ENCODE measurements at places on chromosomes 4 and X.

DNA sequence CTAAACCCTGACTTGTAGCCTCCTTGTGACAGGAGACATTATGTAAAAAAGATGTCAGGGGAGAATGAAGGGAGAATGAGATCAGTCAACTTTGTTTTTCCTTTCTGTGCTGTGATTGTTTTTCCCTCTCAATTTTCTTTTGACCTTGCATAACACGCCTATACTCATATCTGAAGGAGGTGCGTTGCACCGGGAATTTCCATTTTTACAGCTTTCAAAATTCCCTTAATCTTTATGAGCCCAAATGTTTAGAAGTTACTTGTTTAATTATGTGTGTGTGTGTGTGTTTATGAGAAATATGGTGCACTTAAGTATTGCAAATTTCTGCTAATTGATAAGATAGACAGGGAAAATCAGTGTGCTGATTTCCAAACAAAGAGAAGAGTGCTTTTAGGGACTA is 21.6 kb downstream of the SYNPO2 start:
- no peak for DNase-seq

GRCh38 chr4:139728840-139729239 is 63.2 kb downstream of the MGST2 start:
- DNase-seq = peak; percentile 16

DNA sequence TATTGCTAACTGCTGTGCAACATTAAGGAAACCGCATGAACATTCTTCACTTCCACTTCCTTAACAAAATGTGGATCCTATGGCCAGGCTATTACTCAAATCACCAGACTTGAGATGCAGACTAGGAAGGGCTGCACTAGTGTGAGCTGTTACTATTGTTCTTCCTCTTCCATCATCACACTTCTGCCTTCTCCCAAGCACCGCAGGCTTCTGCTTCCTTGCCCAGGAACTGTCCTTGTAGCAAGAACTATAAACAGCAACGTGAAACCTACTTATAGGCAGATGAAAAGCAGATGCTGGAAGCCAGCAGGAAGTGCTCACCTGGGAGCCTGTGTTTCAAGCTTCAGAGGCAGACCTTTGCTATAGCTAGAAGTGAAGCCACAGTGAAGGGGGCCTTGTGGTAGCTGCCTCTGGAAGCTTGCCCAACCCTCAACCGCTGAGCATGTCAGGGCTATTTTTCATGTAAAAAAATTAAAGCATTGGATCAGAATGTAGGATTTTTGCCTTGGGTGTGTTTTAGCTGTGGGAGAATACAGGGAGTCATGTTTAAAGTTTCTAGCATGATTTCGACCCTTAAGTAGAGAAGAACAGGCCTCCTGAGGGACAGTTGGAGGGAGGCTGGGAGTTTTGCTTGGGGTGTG is 43.9 kb downstream of the CLNK start:
- no peak for DNase-seq

DNA sequence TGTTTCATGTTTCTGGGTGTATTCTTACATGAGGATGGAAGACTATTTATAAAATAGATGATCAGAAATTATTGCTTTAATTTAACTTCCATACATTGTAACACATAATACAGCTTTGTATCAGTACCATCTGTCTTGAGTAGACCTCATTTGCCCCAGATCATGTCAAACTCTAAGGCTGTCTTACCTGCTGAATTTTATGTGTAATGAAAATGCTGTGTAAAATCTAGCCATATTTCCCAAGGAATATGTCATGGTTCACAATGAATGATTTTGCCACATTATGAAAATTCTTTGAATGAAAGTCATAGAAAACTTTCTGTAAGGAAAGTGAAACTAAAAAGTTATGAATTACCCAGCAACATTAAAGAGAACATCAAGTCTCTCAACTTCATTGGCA is 7.4 kb downstream of the BDH2 start:
- DNase-seq = no peak

DNA sequence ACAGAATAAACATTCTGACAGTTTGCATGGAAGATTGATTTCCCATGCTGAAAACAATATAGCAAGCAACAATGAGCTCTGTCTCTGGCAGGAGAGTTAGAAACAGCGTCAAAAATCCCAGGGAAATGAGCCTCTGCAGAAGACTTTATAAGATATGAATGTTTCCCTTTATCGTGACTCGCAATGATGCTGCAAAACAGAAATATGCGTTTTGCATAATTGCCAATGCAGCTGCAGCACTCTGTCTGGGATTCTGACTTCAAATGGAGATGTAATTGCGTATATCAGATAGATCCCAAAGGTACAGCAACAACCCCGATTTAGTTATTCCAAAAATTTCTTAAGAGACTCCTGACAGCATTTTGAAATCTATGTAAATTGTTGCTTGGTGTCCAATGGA is 702.4 kb upstream of the EPHA5 start:
- DNase-seq = no peak

- peak; percentile 23 for DNase-seq
Measured at GRCh38 chrX:30570505-30570904, 7.1 kb downstream of the TASL start.

DNA sequence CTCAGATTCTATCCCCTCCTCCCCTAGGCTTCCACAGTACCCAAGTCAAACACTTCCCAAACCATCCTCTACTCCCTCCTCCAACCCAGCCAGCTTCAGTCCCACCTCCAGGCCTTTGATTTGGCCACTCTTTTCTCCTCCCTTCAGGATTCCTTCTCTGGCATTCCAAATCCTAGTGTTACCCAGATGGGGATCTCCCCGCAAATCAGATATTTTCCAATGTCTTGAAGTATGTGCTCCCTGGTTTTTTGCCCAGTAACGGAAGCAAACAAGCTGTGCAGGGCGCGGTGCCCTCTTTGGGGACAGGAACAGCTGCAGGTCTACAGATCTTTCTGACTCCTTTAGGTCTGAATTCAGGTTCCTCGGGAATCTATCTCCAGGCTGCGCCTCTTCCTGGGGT is 2.2 kb upstream of the SYN1 start:
- no peak for DNase-seq

DNA sequence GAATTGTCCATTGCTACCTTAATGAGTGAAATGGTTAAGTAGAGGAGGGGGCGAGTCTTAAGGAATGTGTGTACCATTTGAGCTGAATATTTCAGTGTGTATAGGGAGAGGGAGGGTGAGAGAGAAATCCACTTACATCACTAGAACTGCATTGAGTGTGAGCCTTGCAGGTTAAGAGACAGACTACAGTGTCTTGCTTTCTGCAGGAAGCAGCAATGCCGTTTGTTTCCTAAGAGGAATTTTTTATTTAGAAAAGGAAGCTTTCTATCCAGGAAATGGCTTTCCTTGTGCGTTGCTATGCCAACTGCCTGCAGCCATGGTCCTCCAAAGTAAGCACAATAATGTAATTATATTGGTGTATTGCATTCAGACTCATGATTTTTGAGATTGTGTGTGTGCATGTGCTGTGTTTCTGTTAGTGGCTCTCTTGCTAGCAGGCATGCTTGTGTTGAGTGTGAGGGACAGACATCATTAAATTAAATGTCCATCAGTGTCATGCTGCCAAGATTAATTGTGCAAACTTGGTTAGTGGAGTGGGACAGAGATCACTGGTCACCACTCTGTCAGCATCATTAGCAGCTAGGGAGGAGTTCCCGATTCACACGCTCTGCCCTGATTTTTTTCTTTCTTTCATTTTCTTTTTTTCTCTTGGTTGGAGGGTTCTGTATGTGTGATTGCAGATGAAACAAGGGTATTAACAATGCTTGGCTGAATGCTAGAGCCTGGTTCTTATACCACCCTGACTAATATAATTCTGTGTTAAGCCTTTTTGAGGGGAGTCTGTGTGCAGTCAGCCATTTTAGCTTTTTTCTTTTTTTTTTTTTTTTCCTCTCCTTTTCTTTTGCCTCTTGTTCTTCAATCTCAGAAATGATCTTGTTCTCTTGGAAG is 164.3 kb downstream of the RAPGEF2 start:
- DNase-seq = no peak

DNA sequence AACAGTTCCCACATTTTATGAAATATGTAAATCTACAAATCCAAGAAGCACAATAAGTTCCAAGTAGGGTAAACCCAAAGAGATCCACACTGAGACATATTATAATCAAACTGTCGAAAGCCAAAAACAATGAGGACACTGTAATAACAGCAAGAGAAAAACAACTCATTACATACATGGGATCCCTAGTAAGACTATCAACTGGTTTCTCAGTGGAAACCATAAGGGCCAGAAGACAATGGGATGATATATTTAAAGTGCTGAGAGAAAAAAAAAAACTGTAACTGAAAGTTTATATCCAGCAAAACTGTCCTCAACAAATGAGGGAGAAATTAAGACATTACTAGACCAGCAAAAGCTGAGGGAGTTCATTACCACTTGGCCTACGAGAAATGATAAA is 34.7 kb downstream of the GLRA2 start:
- DNase-seq = no peak

DNA sequence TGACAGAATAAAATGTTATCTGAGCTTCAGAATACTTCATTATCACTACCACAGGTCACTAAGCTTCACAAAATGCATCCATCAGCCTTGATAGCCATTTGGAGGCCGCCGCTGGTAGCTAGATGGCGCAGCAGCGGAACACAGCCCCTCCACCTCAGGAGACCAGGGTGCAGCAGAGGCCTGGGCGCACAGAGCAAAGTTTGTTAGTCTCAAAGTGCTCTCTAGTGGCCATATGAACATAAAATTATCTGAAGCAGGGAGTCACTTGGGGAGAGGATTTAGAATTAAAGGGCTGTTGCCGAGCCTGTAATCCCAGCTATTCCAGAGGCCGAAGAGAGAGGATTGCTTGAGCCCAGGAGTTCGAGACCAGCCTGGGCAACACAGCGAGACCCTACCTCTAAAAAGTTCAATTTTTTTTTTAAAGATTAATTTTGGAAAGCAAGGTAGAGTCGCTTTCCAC is 8.1 kb upstream of the DCTD start:
- peak; percentile 85 for DNase-seq

GRCh38 chrX:110215411-110215810 is 102.5 kb downstream of the AMMECR1 start:
- DNase-seq = no peak

GRCh38 chr4:13396161-13396560 is 88.0 kb downstream of the RAB28 start:
- no peak for DNase-seq

DNA sequence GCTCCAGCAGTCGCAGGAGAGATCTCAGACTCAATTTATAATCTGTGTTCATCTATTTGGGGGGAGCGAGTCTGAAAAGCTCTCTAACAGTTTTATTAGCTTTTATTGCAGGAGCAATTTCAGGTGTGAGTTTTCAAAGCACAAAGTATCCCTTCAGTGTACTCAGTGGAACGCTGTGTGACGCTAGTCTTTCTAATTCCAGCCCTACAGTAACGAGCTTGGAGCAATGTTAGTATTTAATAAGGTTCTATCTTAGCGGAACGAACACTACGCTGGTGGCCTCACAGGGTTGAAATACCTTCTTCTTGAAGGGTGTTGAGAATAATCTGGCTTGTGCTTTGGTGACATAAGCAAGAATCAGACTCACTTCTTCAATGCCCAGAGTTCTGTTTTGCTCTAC is 8.4 kb downstream of the HS3ST1 start:
- DNase-seq = no peak

GRCh38 chrX:119970574-119970973 is 27.0 kb upstream of the NKAP start:
- DNase-seq = no peak

DNA sequence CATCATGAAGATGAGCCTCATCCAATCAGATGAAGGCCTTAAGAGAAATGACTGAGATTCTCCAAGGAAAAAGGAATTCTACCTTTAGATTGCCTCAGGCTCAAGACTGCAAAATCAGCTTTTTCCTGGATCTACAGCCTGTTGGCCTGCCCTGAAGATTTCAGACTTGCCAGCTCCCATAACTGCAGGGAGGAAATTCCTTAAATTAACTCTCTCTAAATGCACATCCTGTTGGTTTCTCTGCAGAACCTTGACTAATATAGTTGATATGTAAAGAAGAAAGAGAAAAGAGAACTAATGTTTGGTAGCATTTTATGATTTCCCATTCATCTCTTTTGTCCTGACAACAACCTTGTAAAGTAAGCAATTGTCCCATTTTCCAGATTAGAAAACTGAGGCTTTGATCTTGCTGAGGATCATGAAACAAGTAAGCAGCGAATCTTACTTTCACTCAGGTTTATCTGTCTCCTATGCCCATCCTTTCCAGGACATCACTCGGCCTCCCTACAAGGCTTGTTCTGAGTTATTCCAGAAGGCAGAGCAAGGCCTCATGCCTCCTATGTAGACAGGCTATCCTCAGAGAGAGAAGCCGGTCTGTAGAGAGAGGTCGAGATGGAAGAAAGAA is 115.0 kb upstream of the LDB2 start:
- DNase-seq = no peak

- DNase-seq = peak; percentile 39
Measured at GRCh38 chrX:24838629-24839028, 144.9 kb downstream of the POLA1 start.

- no peak for DNase-seq
Measured at GRCh38 chr4:76568262-76568661, 133.2 kb downstream of the SHROOM3 start.

DNA sequence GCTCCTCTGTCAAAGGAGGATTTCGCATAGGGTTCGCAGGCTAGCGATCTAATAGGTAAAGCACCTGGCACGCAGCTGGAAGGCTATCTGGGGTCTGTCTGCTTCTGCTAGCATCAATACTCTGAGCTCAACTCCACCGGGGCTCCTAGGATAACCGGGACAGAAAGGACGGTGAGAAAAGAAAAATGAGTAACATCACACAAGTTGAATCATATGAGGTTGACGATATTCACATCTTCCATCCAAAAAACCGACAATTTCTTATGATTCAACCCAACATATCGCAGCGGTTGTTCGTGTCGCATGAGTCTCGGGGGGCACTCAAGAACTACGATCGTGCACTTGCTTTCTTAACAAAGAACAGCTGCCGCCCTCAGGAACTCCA is 1.8 kb downstream of the PROM1 start:
- DNase-seq = peak; percentile 47

DNA sequence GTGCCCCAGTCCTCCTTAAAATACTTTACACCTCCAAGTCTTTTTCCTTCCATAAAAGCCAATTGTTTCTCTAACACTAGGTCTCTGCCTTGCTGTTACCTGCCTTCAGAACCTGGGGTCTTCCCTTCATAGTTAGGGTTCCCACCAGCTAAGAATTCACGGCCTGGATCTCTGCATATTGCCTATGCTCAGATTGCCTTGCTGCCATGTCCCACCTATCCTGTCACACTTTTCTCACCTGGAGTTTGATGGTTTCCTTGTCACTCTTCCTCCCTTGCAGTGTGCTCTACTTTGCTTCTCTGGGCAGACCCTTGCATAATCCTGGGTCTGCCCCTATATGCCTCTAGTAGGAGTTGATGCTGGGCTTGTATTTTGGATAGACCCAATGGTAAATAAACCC is 36.6 kb upstream of the TMPRSS11E start:
- no peak for DNase-seq

- DNase-seq = no peak
Measured at GRCh38 chr4:37967736-37968135, 7.5 kb downstream of the PTTG2 start.

DNA sequence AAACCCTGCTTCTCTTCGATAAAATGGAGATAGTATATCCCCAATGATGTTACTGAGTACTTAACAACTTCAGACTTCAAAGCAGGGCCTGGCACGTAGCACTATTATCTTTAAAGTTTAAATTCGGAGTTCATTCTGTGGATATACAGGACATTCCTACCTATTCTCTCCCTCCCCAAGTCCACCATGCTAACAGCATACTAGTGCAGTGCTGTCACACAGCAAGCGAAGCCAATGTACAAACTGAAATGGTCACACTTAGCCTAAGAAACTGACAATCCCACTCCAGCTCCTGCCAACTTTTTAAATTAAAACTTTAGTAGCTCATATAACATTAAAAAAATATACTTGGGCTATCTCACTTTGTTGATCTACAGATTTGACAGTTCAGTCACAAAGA is 1.2 kb upstream of the DNAJB14 start:
- peak; percentile 7 for DNase-seq
